ENCODE measurements at places on chromosomes 7 and 10.

GRCh38 chr7:143040209-143040715 lies 11.9 kb upstream of the OR6V1 start:
- DNase-seq, result no peak

- no peak for DNase-seq
Observed at GRCh38 chr10:78871796-78872195, 197.0 kb upstream of the ZMIZ1 start.

DNA sequence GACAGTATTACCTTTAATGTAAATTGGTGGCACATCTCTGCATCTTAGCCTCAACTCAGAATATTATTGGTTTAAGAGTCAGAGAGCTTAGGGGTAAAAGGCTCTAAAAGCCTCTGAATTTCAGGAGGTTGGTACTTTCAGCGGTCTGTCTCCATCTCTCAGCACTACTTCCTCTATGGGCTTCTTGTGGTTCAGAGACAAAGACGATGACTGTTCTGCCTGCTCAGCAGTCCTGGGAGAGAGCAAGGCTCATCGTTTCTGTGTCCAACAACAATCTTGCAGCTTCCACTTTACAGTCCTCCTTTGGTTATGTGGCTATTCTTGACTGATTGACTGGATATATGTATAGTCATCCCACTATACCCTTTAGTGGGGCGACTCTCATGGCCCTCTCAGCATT lies 394.7 kb downstream of the AUTS2 start:
- no peak for DNase-seq

DNA sequence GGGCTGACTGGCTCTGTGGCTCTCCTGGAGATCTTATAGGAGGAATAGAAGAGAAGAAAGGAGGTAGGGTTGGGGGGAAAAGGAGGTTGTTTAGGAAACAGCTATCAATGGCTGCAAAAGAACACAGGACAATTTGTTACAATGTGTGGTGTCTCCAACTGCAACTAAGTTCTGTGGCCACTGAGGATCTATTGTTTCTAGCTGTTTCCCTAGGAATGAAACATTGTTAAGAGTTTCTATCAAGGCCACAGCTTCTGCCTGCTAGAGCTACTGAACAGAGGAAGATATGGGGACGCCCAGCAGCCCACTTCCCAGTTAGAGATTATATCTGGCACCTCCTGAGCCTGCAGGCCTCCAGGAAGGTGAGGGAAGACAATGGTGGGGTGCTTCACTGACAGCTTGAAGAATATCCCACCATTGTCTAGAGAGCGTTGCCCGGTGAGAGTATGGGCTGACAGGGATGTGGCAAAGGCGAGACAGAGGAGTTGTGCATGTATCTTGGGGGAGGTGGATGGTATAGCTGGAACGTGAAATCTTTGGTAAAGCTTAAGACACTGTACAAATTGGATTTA lies 4.0 kb downstream of the SCD start:
- DNase-seq, result no peak

DNA sequence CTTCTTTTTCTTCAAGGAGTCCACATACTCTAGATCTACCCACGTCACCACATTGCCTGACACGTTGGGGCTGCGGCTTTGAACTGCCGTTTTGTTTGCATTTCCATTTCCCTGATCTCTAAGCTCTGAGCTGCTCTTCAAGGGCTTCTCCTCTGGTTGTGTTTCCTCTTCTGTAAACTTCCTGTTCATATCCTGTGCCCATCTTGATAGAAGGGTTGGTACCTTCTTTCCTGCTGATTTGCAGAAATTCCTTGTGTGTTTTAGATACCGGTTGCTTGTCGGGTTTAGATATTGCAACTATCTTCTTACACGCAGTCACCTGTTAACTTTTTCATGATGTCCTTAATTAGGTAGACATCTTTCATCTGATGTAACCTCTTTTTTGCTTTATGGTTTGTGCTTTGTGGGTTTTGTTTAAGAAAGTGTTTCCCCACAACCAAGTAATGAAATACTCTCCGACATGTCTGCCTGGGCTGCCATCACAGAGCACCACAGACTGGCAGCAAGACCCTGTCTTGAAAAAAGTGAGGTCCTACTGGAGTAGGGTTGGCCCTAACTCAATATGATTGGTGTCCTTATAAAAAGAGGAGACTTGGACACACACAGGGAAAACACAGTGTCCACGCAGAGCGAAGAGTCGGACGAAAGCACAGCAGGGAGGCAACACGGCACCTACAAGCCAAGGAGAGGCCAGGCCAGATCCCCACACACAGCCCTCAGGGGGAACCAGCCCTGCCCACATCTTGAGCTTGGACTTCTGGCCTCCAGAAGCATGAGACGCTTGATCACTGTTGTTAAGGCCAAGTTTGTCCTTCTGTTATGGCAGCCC lies 99.1 kb upstream of the PDGFA start:
- DNase-seq, result no peak

- DNase-seq, result no peak
Observed at GRCh38 chr7:45238806-45239205, 81.2 kb downstream of the RAMP3 start.

DNA sequence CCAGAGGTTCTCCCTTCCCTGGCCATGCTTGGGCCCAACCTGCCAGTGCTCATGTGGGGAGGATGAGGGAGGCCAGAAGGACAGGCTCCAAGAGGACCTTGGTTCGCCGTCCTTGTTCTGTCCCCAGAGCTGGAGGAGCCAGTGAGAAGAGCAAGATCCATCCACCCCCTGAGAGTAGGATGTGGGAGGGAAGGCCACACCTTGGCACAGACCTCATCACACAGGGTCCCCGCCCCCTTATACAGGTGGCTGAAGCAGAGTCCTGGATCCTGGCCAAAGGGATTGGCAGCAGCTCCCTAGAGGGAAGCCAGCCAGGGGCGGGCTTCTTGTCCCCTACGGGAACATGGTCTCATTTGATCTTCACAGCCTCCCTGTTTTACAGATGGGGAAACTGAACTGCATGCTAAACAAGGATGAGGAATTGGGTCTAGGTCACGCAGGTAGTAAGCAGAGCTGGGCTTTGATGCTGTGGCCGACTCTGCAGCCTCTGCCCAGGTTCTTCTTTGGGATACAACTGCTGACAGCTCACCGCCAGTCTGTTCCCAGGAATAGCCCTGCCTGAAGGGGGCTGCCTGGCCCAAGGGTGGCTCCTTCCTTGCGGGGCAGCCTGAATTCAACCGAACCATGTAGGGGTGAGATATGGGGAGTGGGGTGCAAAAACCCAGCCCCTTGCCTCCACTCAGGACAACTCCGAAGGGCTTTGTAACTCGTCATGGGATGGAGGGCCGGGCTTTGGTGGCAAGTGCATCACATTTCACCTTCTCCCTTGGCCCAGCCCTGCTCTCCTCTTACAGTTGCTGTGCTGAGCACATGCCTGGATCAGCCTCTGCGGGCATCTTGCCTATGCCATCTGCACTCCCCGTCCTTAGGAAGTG lies 62.2 kb upstream of the KDM7A start:
- DNase-seq, result no peak

- no peak for DNase-seq
Observed at GRCh38 chr7:47444376-47445098, 137.4 kb downstream of the TNS3 start.

DNA sequence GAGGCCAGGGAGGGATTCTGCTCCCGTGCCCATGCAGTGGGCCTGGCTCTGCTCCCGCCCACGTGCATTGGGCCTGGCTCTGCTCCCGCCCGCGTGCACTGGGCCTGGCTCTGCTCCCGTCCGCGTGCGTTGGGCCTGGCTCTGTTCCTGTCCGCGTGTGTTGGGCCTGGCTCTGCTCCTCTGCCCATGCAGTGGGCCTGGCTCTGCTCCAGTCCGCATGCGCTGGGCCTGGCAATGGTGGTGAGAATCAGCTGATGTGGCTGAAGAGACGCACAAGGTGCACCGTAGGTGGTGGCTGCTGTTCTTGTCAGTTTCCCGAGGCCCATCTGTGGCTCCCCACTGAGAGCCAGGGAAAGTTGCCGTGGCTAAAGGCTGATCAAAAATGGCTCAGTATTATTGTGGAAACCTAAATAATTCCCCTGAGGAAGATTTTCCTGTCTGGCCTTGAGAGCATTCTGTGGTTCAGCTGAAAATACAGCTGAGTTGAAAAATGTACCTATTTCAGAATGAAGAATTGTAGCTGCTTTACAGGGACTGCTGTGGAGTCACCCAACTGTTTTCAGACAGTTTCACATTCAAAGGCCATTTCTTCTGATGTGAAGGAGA lies 572.4 kb downstream of the GLRX3 start:
- DNase-seq, result no peak

- DNase-seq, result no peak
Observed at GRCh38 chr10:124917428-124918190, 24.3 kb upstream of the ZRANB1 start.

DNA sequence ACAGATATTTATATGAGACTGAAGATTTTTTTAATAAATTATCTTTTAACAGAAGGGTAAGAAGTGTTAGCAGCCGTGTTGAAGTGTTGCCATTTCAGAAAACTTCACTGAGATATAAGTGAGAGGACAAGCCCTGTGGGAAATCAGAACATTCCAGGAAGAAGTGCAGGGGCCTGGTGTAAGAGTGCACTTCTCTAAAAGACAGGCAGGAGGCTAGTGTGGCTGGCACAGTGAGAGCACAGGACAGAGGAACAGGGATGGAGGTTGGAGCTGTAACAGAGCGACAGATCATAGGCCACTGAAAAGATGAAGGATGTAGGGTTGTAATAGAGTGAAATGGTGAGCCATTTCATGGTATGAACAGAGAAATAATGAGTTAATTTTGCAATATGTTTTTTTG lies 608.9 kb downstream of the SORCS1 start:
- DNase-seq, result no peak

GRCh38 chr7:90689260-90689659 lies 93.1 kb downstream of the CDK14 start:
- DNase-seq, result no peak

DNA sequence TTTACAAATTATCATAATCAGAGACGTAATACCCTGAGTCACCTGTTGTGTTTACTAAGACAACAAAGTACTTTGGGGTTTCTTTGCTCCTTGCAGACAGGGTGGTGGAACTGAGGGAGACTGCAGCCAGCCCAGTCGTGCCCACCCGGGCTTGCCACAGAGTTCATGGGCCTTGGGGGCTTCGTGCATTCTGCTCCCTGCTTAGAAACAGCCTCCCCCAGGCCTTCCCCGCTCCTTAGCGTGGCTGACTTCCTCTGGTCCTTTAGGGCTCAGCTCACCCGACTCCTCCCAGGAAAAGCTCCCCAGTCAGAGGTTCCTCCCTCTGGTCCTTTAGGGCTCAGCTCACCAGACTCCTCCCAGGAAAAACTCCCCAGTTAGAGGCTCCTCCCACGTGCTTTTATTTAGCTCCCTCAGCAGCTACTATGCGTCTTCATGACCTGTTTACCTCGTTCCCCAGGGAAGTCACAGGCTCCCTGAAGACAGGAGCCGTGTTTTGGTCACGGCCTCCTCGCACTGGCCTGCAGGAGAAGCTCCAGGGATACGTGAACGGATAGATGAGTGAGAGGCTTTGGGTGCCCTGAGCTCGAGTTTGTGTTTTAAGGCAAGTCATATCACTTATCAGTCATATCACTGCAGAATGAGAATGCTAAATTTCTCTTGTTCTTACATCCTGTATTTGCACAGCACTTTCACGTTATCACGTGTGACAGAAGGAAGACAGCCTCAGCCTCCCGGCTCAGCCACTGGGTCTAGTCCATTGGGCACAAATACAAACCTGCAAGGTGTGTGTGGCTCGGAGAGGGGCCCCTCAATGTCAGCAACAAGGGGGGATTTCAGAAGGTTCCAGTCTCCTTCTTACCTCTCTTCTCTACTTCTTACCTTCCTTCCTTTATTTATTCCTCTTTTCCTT lies 52.7 kb upstream of the VIPR2 start:
- no peak for DNase-seq

DNA sequence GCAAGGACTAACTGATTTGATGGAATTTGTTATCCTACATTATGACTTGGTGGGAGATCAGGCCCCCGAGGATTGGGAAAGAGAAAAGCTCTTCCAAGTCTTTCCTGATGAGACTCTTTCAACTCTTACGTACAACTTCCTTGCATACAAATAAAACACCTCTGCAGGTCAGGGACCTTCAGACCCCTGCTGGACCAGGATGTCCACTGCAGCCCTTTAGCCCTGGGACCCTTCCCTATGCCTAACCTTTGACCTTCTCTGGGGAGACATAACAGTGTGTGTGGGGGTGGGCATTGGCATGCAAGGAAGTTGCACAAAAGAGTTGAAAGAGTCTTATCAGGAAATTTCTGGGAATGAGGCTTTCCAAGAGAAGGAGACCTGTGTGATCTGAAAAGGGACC lies 859.4 kb downstream of the TYW1 start:
- DNase-seq, result no peak

All from D721Med (cell line).